CD4-positive, alpha-beta T cell treated with Interleukin-2 at 100 ng/mL for 4 hours (primary cell): ENCODE measurements at places on chromosomes 3 and 15.

GRCh38 chr3:60250206-60250605, 1001.0 kb downstream of the FHIT start:
- DNase-seq, result no peak

DNA sequence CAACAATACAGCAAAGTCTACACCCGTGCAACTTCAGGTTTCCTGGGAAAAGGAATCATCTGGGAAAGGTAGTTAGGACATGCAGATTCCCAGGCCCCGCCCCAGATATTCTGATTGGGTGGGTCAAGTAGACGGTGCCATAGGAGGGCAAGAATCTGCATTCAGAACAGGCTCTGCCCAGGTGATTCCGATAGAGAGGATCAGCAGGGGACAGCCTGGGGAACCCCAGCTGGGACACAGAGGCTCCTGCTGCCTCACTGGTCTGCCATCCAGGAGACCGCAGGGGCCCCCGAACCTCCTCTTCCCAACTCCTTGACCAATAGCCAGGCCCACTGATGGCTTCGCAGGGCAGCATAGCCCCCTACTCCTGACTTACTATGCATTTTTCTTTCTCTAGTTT, 243.4 kb downstream of the VPS13C start:
- no peak for DNase-seq

DNA sequence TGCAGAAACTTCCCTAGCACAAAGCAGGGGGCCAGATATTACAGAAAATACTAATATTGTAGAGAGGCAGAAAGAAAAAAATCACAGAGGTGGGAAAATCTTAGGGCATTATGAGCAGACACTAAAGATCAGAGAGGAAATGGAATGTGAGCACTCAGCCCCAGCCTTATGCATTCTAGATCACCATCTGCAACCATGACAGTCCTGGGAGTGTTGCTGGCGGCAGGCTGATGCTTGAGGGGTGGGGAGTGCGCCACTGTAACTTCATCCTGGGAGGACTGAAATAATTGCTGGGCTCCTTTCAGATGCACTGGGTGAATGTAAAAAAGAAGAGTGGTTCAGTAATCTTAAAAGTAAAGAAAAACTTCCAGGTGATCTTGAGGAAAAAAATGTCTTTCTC, 427.6 kb upstream of the SEMA6D start:
- DNase-seq, result no peak

GRCh38 chr15:100211855-100212850, 129.6 kb downstream of the ADAMTS17 start:
- DNase-seq, result no peak

- DNase-seq, result no peak
Measured at GRCh38 chr3:103052236-103052830, 617.5 kb downstream of the ZPLD1 start.

- no peak for DNase-seq
Measured at GRCh38 chr15:60340207-60340921, 57.4 kb downstream of the ANXA2 start.

DNA sequence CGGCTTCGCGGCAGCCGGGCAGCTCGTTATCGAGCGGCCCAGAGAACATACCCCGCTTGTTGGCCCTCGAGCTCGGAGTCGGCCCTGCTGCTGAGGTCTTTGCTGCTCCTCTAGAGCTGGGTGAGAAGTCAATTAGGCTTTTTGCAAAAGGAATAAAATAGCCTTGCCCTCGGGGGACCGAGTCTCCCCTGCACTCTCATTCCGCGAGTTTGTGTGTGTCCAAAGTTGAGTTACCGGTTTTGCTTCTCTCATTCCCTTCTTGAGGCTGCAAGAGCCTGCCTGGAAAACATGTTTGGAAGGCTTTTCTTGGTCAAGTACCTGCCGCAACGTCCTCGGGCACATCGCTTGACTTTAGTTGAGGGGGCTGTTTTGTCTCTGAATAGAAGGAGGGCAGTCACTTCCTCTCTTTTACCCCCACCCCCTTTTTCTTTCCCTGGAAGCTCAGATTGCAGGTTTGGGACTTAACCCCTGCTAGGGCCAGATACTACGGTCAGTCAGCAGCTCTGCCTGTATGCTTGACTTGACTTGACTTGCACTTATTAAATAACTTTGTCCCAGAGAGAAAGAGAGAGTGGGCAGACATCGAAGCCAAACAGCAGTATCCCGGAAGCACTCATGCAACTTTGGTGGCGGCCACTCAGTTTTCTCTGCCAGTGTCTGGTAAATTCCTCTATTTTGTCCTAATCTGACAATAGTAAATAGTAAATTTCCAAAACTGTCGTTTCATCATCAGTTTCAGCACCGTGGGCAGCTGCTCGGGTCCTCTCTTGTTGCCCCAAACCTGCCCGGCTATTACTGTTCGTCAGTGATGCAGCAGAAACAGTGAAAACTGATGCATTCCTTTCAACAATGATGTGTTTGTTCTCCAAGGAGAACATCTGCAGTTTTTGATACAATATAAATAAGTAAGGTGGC, 609 bp downstream of the RNF13 start:
- peak; percentile 7 for DNase-seq

DNA sequence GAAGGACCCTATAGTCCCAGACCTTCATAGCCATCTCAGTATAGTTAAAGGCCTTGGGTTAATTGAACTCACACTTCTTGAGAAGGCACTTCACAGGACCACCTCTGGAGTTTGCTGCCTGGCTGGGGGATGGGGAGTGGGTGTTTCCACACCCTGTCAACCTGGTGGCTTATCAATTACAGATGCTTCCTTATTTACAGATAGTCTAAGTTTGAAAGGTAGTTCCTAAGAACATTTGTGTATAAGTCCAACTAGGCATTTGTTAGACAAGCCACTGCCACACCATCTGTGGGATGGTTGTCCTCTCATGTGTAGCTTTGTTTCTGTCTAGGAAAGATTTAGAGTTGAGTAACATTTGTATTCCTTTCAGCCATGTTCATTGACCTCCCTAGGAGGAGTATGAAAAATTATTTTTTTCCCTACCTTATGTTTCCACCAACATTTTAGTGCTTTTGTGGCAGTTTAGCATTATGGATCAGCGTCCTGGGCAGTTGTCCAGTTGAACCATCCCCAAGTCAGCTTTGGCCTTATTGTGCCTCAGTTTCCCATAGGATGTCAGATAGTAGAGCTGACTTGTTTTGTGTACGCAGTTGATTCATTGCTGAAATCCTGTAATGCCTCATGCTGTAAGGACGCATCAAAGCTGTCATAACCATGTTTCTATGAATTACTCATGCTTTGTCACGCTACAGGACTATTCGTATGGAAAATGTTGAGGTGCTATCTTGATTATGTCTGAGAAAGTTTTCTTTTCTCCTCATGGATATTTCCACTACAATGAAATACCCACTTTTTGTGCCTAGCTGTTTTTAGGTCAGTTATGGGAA, 21.2 kb upstream of the SIAH2 start:
- DNase-seq, result no peak

GRCh38 chr3:55292360-55292759, 194.7 kb downstream of the WNT5A start:
- DNase-seq, result no peak

DNA sequence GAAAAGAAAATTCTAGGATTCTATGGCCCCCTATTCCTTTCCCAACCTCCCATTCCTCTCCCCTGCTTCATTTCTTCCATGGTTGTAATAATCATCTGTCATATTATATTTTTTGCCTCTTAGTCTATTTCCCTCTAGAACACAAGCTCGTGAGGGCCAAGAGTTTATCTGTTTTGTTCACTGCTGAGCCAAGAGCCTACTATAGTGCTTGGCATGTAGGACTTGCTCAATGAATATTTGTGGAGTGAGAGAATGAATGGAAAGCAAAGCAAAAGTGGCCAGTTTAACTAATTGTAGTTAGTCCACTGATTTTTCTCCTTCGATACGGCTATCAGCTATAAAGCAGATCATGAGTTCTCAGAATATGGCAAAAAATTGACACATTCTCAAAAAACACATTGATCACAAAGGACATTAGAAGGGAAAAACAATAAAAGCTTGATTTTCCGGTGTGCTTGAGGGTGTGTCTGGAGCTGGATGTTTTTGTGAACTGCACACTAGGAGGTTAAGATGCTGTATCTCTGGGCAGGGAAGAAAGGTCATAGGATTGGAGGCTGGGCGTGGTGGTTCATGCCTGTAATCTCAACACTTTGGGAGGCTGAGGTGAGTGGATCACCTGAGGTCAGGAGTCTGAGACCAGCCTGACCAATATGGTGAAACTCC, 25.0 kb upstream of the CTSH start:
- no peak for DNase-seq

DNA sequence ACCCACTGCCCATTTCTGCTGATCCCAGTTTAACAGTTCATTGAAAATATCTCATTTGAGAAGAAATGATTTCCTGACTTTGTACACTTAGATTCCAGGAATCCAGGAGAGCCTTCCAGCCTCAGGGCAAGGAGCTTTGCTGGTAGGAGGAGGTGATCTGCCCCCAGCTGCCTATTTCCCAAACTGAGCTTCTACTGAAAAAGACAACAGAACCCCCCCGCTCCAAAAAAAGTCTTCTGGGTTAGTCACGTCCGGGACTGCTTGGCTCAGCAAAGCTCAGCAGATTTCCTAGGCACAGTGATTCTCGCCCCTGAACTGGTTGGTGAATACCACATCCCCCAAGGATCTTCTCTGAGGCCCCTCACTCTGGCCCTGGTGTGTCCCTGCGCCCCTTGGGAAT, 13.1 kb downstream of the SLC6A6 start:
- no peak for DNase-seq

- no peak for DNase-seq
Measured at GRCh38 chr3:119148493-119149180, 2.7 kb downstream of the TEX55 start.

DNA sequence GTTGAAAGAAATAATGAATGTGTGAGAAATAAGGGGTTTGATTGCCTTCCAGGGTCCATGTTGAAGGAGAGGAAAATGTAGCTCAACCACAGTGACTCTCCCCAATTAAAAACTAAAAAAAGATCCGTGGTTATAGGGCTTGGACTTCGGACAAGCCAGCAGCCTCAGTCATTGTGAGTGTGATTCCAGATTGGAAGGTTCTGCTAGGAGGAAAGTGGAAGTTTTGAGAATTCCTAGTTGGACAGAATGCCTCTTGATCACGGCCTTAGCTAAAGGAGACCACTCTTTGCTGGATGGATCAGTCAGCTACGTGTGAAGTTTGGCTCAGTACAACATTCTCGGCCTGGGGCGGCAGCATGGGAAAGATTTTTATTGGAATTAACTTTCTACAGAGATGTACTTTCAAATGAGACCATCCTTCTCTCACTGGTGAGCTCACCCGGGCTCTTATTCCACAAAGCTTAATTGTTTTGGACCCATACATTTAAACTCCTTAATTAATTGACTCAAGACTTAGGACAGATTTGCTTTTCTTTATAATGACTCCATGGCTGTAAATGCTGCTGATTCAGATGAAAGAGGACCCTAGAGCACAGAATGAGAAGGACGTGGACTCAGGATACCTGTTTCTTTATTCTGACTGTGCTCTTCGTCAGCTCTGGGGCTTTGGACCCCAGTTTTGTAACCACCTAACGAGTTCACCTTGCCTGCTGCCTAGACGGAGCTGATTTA, 27.5 kb downstream of the FLNB start:
- DNase-seq, result no peak

- DNase-seq, result no peak
Measured at GRCh38 chr15:89352476-89352875, 17.9 kb upstream of the POLG start.

GRCh38 chr15:80561500-80561899, 133.6 kb upstream of the ABHD17C start:
- no peak for DNase-seq

DNA sequence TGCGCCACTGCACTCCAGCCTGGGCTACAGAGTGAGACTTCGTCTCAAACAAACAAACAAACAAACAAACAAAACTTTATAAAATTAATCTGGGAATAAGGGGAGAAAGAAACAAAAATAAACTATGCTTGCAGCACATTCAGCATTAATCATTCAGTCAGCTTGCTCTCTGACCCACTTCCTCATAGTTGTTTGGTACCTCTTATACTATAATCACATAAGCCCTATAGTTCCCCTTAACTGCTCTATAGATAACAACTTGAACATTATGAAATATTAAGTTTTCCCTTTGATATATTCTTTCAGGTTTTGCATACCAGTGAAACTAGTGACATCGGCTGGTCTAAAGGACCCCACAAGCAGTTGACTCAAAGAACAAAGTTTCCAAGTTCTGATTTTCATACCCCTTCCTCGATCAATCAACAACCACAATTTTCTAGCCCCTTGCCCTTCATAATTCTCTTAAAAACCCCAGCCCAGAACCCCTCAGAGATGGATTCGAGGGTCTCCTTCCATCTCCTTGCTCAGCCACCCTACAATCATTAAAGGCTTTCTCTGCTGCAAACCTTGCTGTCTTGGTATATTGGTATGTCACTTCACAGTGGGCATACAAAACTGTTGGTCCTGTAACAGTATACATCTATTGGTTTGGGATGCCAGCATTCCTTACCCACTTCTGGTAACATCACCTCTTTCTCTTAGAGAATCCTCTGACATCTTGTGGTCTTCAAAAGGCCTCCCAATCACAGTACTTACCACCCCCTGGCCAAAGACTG, 26.4 kb downstream of the BCL2L10 start:
- DNase-seq, result no peak

GRCh38 chr15:66006986-66007385, 137.7 kb downstream of the RAB11A start:
- DNase-seq, result no peak

DNA sequence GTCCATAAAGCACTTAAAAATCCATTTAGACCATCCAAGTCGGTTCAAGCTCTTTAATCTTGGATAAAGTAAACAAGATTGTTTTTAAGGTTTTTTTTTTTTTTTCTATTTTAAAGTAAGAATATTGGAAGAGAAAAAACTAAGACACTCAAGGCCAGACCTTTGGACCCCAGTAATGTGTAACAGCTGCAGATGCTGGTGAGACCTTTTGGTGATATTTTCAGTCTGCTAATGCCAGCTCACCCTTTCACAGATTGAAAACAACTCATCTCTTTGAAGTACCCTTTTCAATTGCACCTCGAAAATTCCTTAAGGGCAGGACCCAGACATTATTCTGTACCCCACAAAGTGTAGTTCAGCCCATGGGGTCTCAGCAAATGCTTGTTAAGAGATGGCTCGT, 260.7 kb upstream of the CTNNB1 start:
- no peak for DNase-seq

DNA sequence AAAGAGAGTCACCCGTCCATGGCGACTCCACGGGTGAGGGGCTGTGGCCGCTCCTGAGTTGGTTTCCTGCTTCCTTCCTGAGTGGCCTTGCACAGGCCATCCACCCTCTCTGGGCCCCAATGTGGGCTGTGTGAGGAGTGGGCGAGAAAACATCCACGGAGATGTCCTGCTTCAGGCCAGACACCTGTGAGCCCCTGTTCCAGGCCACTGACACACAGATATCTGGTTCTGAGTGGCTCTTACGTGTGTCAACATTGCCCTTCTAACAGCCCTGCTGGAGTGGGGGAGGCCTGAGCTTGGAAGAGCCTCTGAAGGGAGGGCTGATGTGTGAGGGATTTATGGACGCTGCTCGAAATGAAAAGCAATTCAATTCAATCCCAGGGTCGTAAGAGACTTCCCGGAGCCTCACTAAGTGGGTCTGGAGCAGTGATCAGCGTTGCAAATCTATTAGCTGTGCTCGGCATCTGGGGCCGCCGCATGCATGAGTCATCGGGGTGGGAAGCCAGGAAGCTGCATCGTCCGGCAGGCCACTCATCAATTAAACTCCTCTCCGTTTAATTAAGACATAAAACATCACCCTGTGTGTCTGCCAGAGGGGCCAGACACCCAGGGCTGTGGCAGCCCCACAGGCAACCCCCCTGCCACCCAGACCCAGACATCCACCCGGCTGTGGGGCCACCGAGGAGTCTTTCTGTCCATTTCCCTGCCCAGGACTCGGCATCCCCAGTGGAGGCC, 20.0 kb upstream of the PRR23E start:
- no peak for DNase-seq

- DNase-seq, result no peak
Measured at GRCh38 chr15:79981831-79982455, 10.9 kb upstream of the BCL2A1 start.

- no peak for DNase-seq
Measured at GRCh38 chr15:75032395-75032794, 9.0 kb downstream of the PPCDC start.
